Fibroblast of mammary gland (primary cell): ENCODE measurements at places on chromosomes 2 and 18.
A peak's percentile ranks its signal among the peaks of the same experiment; 100 is the strongest.

- DNase-seq, result no peak
Observed at GRCh38 chr2:136131961-136132824, 14.2 kb upstream of the CXCR4 start.

GRCh38 chr2:113119111-113119510 is 8.3 kb upstream of the IL1RN start:
- DNase-seq, result no peak

GRCh38 chr2:222939208-222939856 is 78.5 kb downstream of the ACSL3 start:
- DNase-seq, result peak; percentile 74

GRCh38 chr2:203061346-203061745 is 46.7 kb downstream of the NBEAL1 start:
- peak; percentile 30 for DNase-seq

GRCh38 chr2:38218591-38218991 is 142.6 kb upstream of the CYP1B1 start:
- DNase-seq, result no peak

GRCh38 chr2:31362581-31362980 is 52.0 kb downstream of the XDH start:
- no peak for DNase-seq
